ENCODE measurements at places on chromosomes 2 and 18.

- DNase-seq = no peak
These were observed 183.4 kb upstream of the RASGRP3 start for GRCh38 chr2:33292981-33293595.

- DNase-seq = no peak
These were observed 110.1 kb downstream of the BAZ2B start for GRCh38 chr2:159506202-159506601.

GRCh38 chr18:59918320-59918755 is 18.5 kb downstream of the PMAIP1 start:
- DNase-seq = no peak

GRCh38 chr2:218081063-218081462 is 12.0 kb downstream of the RUFY4 start:
- peak; percentile 37 for DNase-seq

DNA sequence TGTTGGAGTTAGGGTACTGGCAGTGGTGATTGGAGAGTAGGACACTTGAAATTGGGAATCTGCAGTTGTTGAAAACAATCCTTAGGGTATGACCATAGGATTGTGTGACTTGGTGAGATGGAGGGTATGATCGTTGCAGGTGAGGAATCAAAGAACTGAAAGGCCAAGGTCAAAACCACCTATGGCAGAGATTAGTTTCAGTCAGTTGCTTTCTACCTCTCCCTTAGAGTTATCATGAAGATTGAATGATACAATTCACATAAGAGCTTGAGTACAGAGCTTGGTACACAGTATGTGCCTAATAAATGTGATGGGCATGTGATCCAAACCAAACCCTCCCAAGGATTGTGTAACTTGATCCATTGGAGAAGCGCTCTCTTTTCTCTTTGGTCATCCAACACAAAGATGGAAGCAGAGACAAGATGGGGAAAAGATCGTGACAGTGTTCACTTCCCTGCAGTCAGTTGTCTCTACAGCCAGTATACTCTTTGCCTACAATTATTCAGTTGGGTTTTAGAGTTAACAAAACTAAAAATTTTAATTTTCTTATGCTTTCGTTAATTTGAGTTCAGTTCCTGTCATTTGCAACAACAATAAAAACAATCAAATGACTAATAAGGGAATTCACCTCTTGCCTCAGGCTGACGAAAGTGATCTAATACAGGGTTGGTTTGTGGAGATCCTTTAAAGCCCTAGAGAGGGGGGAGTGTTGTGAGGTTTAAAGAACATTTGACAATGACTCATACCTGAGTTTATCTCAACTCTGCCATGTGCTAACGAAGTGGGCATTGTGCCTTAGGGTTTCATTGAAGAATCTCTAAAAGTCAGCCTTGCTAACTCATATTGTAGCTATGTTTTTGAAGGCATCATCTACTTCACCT is 14.8 kb upstream of the SMAD2 start:
- no peak for DNase-seq

- DNase-seq = no peak
These were observed 5.3 kb upstream of the ACADL start for GRCh38 chr2:210230518-210230917.

- no peak for DNase-seq
These were observed 167.3 kb upstream of the ALKAL2 start for GRCh38 chr2:455015-455705.

DNA sequence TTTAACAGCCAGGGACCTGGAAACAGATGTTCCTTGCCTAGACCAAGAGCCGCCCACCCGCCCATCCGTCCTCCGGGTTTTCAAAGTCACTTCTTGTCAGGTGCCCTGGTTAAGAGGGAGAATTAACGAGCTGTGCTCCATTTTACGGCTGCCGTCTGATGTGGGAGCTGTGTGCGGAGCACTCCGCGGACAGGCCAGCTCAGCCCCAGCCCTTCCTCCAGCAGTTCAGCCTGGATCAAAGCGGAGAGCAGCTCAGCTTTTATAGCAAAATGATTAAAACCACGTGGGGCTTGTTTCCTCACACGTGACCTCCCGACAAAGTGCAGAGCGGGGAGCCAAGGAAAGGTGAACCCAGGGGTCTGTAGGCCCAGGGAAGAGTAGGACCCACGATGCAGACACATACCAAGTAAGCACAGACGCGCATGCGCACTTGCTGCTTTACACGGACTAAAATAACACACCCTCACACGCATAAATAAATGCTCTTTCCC is 46.1 kb upstream of the PKDCC start:
- no peak for DNase-seq

DNA sequence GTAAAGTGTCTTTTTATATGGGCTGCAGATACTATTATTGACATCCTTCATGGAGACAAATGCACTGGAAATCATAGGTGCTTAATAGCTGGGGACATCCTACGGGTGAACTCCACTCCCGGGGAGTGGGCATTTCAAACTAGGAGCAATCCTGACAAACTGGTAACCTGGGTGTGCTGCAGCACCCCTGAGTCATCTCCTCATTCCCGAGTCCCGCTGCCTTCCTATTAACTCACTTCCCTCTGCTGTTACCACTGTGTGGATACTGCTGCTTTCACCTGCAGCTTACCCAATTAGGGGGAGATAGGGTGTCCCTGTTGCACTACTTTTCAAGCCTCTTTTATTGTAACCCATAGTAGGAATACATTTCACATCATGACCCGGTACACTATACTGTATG is 134.2 kb downstream of the RAPGEF4 start:
- no peak for DNase-seq

GRCh38 chr2:193743089-193743488 is 1548.4 kb upstream of the TMEFF2 start:
- DNase-seq = no peak

DNA sequence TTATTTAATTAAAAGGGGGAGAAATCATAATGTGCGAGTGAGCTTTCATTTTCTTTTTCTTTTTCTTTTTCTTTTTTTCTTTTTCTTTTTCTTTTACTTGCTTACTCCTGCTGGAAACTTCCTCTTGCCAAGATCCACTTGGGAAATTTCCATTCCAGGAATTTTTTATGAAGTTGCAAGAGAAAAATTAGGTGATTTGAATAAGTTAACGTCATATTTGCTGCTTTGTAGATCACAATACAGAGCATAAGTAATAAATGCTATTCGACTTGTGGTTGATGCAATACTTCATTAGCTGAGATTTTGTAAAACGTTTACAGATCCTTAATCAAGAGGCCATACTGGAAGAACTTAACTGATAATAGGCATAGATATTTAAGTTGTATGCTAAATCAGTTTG is 354.7 kb upstream of the SMIM21 start:
- no peak for DNase-seq

DNA sequence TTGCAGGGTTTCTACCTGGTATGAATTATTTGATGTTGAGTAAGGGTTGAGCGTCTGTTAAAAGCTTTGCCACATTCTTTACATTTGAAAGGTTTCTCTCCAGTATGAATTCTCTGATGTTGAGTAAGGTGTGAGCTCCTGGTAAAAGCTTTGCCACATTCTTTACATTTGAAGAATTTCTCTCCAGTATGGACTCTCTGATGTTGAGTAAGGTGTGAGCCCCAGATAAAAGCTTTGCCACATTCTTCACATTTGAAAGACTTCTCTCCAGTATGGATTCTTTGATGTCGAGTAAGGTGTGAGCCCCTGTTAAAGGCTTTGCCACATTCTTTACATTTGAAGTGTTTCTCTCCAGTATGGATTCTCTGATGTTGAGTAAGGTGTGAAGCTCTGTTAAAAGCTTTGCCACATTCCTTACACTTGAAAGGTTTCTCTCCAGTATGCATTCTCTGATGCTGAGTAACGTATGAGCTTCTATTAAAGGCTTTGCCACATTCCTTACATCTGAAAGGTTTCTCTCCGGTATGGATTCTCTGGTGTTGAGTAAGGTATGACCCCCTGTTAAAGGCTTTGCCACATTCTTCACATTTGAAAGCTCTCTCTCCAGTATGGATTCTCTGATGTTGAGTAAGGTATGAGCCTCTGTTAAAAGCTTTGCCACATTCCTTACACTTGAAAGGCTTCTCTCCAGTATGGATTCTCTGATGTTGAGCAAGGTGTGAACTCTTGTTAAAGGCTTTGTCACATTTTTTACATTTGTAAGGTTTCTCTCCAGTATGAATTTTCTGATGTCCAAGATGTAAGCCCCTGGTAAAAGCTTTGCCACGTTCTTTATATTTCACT is 27.1 kb downstream of the ZNF519 start:
- no peak for DNase-seq

DNA sequence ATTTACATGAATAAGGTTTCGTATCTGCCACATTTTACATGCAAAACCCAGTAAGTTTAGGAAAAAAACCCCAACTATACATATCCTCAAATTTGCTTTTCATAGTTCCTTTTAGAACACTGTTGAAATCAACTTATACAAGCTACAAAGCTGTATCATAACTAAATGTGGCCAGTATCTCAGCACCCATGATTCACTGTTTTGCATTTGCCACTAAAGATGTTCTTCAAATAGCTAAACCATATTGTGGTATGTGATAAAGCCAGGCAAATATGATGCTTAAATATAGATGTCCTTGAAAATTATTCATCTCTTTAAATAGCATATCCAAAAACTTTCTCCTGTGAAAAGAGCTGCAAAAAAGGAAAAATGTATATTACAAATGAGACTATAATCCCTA is 29.9 kb downstream of the ROCK2 start:
- DNase-seq = no peak

GRCh38 chr18:75343389-75343788 is 84.1 kb downstream of the SMIM21 start:
- DNase-seq = no peak

GRCh38 chr2:129765326-129765677 is 214.2 kb upstream of the RAB6C start:
- no peak for DNase-seq

GRCh38 chr2:212078103-212078502 is 460.5 kb downstream of the ERBB4 start:
- DNase-seq = no peak

- no peak for DNase-seq
These were observed 1.2 kb downstream of the CDK15 start for GRCh38 chr2:201807452-201807999.

- DNase-seq = no peak
These were observed 796 bp upstream of the DYSF start for GRCh38 chr2:71452565-71452964.

DNA sequence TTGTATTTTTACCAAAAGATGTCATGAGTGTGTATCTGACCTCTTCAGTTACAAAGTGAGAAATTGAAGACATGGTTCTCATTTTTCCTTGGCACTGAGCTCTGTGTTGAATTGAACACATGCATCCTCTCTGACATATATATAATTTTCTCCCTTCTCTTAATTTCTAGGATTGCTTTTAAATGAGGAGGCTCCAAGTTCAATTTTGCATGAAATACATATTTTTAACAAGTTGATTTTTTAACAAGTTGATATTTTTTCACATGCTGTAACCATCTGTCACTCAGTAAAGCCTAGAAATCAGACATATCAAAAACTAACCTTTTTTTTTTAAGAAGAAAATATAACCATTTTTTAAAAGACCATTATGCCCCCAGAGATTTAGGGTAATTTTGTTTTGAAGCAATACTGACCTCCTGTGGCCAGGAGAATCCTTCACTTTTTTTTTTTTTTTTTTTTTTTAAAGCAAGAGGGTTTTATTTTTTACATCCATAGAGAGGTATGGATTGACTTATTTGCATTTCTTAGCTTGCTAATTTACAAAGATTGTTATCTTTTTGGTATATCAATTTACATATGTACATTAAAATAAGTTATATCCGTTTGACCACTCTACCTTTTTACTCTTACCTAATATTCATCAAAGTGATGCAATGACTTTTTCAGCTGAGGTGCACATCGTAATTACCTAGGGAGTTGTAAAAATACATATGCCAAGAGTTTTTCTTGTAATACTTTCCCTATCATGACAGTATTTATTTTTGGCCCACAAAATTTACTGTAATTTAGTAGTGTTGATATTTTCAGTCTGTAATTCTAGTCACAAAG is 161.8 kb downstream of the SOCS6 start:
- DNase-seq = no peak

GRCh38 chr2:112709703-112710102 is 11.1 kb upstream of the NT5DC4 start:
- DNase-seq = no peak

DNA sequence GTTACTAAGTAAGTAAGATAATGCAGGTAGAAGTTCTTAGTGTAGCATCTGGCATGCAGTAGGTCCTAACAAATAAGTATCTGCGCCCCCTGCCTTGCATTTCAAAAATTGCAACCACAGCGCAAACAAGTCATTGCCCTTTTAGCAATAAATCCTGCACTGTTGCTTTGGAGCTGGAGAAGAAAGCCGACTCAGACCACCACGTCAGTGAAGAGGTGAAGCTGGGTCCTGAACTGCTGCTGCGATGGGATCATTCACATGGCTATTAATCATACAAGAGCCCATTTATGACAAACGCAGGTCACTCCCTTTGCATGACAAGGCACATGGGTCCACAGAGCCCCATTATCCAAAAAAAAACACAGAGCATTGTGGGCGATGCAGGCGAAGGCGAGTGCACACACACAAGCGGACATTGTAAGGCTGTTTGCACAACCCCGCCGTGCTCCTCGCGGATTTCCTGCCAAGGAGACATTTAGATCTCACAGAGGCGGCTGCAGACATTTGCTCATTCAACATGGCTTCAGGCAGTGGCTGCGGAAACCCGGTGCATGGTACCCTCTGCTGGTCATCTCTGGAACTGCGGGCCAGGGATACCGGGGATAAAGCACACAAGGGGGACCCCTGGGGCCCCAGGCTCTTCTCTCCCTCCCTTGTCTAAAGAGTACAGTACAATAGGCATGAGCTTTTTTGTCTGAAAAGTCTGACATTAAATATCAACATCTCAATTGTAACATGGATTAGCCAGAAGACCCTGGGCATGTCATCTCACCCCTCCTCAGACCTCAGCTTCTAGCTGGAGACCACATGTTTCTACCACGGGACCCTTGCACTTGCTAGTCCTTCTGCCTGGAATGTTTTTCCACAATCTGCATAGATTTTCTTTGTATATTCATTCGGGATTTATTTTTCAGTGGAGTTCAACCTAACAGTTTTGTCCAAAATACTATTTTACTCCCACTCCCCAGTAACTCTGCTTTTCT is 56.7 kb downstream of the CYRIA start:
- peak; percentile 55 for DNase-seq

Data from GM18507 (cell line).